ENCODE measurements at places on chromosomes 2 and 18.

GRCh38 chr2:240412975-240413812, 22.3 kb upstream of the GPC1 start:
- DNase-seq, result no peak

GRCh38 chr2:33509908-33510585, 33.6 kb downstream of the RASGRP3 start:
- DNase-seq, result no peak

DNA sequence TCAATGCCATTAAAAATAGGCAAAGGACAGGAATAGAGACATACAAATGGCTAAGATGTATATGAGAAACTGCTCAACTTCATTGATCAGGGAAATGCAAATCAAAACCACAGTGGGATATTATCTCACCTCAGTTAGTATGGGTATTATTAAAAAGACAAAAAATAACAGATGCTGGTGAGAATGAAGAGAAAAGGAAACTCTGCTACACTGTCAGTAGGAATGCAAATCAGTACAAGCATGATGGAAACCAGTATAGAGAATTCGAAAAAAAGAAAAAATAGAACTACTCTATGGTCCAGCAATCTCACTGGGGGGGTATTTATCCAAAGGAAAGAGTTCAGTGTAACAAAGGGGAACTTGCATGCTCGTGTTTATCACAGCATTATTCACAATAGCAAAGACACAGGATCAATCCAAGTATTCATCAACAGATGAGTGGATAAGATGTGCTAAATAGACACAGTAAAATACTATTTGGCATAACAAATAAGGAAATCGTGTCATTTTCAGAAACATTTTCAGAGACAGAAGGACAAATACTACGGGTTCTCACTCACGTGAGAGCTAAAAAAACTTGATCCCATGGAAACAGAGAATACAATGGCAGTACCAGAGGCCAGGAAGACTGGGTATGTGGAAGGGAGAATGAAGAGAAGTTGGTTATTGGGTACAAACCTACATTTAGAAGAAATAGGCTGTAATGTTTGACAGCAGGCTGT, 60.6 kb downstream of the CCDC74A start:
- no peak for DNase-seq

GRCh38 chr2:99921903-99922302, 220.5 kb downstream of the AFF3 start:
- DNase-seq, result no peak

GRCh38 chr2:111932841-111933291, 34.5 kb downstream of the MERTK start:
- DNase-seq, result no peak

All from activated CD4-positive, alpha-beta T cell treated with anti-CD3 and anti-CD28 coated beads for 1 hour (primary cell).